Fibroblast of mammary gland (primary cell): ENCODE measurements at places on chromosomes 2 and 18.

DNA sequence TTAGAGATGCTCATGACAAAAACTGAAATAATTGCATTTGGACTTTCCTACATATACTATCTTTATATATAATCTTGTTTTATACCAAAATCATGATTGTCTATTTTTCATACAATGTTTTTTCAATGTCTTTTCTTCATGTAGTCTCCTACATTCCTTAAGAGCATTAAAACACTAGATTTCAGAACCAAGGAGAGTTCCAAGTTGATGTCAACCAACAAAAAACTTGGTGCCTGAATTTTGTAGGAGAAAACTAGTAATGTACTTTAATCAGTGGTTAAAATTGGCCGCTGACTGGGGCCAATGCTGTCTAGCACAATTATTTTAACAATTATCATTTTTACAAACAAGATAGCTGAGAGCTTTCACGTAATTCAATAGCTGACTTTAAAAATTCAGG lies 678.8 kb downstream of the DCC start:
- no peak for DNase-seq

- no peak for DNase-seq
Observed at GRCh38 chr2:139911160-139911559, 1131.0 kb upstream of the NXPH2 start.

DNA sequence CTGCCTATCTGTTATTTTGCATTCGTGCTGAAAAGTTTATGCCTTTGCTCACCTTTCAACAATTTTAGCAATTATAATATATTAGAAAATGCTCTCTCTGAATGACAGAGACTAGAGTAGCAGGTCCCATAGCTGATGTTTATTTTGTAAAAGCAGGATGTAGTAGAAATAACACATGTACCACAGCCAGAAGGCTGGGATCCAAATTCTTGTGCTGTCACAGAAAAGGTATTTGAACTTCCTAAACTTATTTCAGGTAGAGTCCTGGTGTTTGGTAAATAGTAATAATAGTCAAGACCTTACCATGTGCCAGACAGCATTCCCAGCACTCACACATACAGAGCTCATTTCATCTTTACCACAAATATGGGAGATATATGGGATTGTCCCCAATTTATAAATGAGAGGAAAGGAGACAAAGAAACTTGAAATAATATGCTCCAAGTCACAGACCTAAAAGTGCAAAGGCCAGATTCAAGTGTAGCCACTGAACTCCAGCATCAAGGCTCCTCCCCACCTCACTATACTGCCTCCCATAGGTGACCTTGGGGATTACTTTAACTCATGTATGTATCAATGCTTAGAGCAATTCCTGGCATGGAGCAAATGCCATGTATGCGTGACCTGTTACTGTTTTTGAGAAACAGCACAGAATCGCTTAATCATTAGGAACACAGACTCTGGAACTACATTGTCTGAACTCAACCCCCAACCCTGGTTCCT lies 284.7 kb upstream of the RAB12 start:
- no peak for DNase-seq

DNA sequence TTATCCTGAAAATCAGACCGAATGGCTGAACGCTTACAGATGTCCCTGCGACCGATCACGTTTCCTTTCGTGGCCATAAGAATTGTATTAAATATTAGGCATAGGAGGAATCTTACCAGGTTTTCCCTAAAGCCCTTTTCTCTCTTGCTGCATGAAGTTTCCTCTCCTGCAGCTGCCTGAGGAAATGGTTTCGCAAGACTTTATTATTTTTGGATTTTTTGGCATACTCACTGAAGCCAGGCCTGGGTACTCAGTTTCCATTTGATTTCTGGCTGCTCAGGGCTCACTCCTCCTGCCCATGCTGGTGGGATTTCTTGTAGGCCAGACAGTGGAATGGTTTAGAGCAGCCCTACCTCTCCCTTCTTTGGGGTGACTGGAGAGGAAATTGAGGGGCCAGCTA lies 114.0 kb downstream of the KLHL29 start:
- DNase-seq, result peak; percentile 28

GRCh38 chr2:58749041-58749440 lies 507.9 kb upstream of the FANCL start:
- DNase-seq, result no peak

DNA sequence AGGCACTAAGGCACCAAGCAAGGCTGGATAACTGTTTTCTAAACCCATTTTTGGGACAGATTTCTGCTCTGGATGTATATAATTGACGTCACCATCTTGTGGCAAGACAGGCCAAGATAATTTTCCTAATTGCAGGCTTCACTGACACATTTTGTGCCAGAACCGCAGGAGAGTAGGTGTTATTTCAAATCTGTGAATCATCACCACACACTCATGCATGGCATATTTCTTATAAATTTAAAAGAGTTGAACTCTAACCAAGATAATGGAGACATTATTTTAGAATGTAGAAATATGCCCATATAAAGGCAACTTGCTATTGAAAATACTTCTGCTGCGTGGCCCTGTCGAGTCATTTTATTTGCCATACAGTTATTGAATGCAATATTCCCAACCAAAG lies 68.3 kb upstream of the ACYP2 start:
- DNase-seq, result no peak

DNA sequence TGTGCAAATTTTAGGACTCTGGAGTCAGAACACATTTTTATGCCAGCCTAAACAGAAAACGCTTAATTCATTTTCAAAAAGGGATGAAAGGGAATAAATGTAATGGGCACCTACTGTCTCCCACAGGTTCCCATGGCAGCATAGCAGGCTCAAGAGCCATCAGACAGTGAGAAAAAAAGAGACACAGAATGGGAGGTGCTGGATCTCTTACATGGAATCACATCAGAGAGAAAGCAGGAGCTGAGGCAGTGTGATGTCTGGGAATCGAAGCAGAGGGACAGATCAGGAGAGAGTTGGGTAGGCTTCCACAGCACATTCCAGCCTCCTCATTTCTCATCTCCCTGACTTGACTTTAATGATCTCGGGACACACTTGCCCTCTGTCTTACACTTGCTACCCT lies 684.3 kb downstream of the KCNJ3 start:
- no peak for DNase-seq

DNA sequence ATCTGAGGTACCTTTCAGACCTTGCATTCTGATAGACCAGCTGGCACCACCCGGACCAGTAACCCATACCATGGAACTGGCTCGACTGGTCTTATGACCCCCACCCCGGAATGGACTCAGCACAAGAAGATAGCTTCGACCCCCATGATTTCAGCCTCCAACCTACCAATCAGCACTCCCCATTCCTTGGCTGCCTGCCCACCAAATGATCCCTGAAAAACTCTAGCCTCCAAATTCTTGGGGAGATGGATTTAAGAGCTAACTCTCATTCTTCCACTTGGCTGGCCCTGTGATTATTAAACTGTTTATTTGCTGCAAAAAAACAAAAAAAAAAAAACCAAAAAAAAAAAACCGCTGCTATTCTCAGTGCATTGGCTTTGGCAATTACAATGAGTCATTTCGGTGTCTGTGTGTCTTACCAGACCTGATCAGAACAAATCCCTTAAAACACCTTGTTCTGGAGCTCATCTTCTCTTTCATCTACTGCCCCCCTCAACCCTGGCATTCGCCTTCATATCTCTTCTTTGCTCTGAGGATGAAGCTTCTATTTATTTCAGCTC lies 60.1 kb upstream of the KIF5C start:
- peak; percentile 63 for DNase-seq

- no peak for DNase-seq
Observed at GRCh38 chr18:34734056-34734455, 24.0 kb downstream of the DTNA start.

- DNase-seq, result peak; percentile 19
Observed at GRCh38 chr2:715854-716560, 38.8 kb upstream of the TMEM18 start.

GRCh38 chr2:150476286-150476685 lies 11.2 kb downstream of the RND3 start:
- DNase-seq, result no peak

DNA sequence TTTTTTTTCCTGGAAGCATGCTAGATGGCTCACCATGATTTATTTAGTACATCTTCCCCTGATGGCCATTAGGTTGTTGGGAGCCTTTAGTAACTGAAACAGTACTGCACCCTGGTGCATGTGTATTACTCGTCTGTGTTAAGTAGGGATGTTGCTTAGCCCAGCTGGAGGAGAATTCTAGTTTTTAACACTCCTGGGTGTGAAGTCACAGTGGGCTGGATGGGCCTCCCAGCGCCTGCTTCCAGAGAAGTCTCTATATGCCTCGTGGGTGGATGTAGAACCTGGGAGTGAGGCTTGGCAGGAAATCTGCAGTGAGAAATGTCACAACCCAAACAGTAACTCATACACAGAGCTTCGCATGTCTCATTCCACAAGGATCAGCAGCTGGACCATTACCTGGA lies 28.9 kb upstream of the NT5DC4 start:
- DNase-seq, result peak; percentile 48

- no peak for DNase-seq
Observed at GRCh38 chr2:104745846-104746245, 108.1 kb upstream of the POU3F3 start.

- no peak for DNase-seq
Observed at GRCh38 chr2:237193436-237193835, 107.7 kb downstream of the COPS8 start.

GRCh38 chr2:192286093-192286701 lies 91.5 kb upstream of the TMEFF2 start:
- peak; percentile 77 for DNase-seq

- DNase-seq, result peak; percentile 72
Observed at GRCh38 chr2:195820373-195820772, 163.3 kb downstream of the SLC39A10 start.

DNA sequence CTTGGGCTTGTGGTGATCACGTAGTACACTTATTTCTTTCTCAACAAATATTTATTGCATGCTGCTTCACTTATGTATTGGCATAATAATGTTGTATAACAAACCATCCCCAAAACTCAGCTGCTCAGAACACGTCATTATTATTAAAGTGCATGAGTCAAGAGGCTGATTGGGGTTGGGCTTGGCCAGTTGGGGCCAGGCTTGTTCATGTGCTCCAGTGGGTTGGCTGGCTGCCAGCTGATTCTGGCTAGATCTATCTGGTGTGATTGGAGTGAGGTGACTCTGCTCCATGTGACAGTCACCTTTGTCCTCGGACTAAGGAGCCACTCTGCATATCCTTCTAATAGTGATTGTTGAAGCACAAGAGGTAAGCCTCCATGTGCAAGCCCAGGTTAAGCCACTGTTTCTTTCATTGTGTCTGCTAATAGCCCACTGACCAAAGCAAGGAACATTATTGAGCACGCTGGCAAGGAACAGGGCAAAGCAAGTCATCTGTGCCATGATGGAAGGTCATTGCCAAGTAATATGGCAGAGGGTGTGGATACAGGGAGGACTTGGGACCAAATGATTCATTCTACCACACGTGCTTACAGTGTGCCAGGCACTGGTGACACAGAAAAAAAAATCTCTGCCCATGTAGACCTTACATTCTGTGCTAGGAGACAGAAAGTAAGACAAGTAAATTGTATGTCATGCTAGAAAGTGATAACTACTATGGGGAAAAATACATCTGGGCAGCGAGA lies 63.3 kb upstream of the TMEM182 start:
- DNase-seq, result peak; percentile 57

GRCh38 chr2:105768961-105769452 lies 24.3 kb downstream of the NCK2 start:
- no peak for DNase-seq

- peak; percentile 78 for DNase-seq
Observed at GRCh38 chr2:218839430-218839829, 7.8 kb upstream of the PRKAG3 start.

GRCh38 chr2:75476761-75477160 lies 84.0 kb downstream of the EVA1A start:
- peak; percentile 31 for DNase-seq

DNA sequence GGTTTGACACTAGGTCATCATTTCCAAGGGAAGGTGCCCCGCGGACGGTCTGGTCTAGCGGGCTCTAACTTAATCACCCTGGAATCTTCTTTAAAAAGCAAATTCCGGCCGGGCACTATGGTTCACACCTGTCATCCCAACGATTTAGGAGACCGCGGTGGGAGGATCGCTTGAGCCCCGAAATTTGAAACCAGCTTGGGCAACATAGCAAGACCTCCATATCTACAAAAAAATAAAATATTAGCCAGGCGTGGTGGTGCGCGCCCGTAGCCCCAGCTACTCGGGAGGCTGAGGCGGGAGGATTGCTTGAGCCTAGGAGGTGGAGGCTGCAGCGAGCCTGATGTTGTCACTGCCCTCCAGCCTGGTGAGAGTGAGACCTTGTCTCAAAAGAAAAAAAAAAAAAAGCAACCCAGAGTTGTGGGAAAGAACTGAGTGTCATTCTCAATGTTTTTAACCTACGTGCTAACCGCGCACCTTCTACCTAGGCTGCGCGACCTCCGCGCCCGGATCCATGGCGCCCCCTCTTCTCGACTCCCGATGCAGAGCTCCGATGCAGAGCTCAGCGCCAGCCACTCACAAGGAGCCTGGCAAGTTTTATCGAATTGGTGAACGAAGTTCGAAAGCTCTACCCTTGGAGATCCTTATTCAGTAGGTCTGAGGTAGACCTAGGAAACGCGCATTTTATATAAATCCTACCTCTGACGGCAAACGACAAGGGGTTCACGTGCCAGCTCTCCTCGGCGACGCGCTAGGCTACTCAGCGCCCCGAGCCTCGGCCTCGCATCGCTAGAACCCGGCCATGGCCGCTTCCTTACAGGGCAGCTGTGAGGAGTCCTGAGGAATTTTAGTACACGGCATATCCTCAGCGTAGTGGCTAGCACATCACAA lies 888 bp upstream of the TWSG1 start:
- no peak for DNase-seq

- no peak for DNase-seq
Observed at GRCh38 chr2:173436088-173436487, 81.4 kb downstream of the CDCA7 start.

- DNase-seq, result peak; percentile 79
Observed at GRCh38 chr18:50819728-50820378, at the start of gene MRO. TSS of gene MRO (minus strand) at chr18:50820016. CDS start at chr18:50809400, 10,616 bp downstream.

DNA sequence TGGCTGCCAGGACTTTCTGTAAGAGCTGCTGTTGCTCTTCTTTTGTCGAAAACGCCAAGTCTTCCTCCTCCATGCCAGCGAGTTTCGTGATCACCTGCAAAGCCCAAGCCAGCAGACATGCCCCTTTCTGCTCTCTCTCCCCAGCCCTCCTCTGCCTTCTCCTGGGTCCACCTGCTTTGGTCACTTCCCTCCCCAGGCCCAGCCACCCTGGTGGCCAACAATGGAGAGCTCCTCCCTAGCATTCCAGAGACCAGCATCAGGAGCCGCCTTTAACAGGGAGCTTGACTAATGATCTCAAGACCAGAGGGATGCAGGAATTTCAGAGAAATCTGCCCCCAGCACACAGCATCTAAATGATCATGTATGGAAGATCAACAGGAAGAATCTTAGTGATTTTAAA lies 34.6 kb downstream of the ERCC3 start:
- DNase-seq, result no peak
